ENCODE measurements at places on chromosomes 11 and 22.

GRCh38 chr11:42595876-42596275 is 715.9 kb upstream of the API5 start:
- no peak for DNase-seq

GRCh38 chr11:95517453-95517852 is 272.1 kb downstream of the FAM76B start:
- DNase-seq: peak; percentile 81

DNA sequence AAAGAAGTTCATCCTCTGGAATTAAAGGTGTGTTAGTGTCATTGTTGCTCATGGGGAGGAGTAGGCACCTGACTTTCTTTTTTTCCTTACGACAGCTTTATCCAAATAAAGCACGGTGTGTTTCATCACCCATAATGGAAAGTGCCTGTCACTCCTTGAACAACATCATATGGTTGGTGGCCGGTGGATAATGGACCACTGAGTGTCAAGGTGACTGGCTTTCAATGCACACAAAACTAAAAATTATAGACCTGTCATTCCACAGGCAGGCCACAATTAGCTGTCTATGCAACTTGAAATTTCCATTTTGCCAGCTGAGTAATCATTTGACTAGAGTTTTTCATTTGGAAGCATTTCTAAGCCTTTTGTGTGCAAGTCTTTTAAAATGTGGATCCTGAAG is 45.0 kb upstream of the MPPED2 start:
- DNase-seq: no peak

GRCh38 chr11:102138223-102138622 is 28.0 kb downstream of the YAP1 start:
- no peak for DNase-seq

- DNase-seq: no peak
Observed at GRCh38 chr11:61885166-61885778, 6.1 kb downstream of the FADS3 start.

DNA sequence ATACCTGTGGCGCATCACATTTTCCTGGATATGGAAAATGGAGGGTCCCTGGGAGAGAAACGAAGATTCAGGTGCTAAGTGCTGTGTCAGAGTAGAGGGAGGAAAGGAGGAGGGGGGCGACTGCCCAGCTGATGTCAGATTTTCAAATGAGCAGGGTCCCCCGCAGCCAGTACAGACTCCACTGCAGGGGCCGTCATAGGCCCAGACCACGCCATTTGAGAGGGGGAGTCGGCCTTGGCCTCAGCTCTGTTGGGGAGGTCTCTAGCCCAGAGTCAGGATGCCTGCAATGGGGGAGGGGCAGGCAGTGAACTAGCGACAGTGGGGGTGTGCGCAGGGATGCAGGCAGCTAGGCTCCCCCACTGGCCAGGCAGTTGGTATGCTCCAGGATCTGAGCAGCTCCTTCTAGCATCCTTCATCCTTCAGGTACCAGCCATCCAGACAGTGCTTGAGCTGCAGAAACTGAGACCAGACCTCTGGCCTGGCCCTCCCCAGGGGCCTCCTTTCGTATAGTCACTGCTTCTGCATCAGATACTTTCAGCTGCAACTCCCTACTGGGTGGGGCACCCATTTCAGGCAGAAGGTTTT is at the start of the genes BSCL2 and GNG3:
TSS of gene BSCL2 (minus strand) at position 148 of the 585 bp plus-strand sequence. CDS start 229 bp downstream, outside the sequence.
TSS of gene GNG3 (plus strand) at position 400 of the 585 bp plus-strand sequence. CDS start 620 bp downstream, outside the sequence.
- DNase-seq: peak; percentile 50

DNA sequence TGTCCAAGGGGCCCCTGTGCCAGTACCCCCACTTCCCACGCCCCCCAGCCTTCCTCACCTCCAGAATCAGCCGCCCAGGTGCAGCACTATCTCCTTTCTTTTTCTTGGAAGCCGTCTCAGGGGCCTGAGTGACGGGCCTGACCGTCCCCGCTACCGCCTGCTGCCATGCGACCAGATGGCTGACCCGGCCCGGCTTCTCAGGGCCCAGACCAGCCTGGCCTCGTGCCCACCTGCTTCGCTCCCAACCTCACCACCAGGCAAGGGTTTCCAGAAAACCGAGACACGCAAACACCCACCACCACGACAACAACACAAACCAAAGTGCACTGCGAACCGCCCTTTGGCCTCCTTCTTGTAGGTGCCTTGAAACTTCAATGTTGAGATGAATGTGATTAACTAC is 39.1 kb downstream of the MACROD1 start:
- DNase-seq: no peak

Data from lung (tissue), 17 donors.